ENCODE measurements at places on chromosomes 12 and 14.

GRCh38 chr12:3332188-3332587 is 158.8 kb upstream of the PRMT8 start:
- DNase-seq, result no peak

GRCh38 chr12:101051901-101052550 is 158.0 kb downstream of the SLC5A8 start:
- no peak for DNase-seq

GRCh38 chr12:77837876-77838291 is 7.2 kb downstream of the NAV3 start:
- no peak for DNase-seq

- DNase-seq, result no peak
These were observed 181.6 kb upstream of the FOXN3 start for GRCh38 chr14:89598548-89599186.

DNA sequence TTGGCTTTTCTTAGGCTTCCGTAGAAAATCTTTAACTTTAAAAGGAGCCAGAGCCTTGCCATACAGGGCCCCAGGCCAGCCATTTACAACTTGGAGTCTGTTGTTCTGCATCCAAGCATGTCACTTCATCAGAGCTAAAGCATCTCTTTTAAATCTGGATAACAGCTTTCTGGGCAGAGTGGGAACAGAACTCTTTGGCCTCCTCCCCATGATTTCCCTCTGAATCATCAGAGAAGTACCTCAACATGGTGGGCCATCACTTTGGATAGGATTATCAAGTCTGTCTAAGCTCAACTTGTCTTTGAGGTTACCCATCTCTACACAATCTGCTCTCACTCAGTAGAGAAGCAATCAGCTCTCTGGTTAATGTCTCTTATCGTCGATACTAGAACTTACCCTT is 170.9 kb downstream of the SLC6A15 start:
- DNase-seq, result no peak

All from activated CD4-positive, CD25-positive, alpha-beta regulatory T cell treated with anti-CD3 and anti-CD28 coated beads, Interleukin-2, amount 50 U/mL, for 72 hours (primary cell).